Ureter (tissue), 1 donor: ENCODE measurements at places on chromosomes 1 and 21. TPM values are rescaled to one million over a fixed set of nuclear protein-coding genes. Genes with fewer than 3 reads are reported as not detected.

DMRTA2 gene
- not detected for total RNA-seq

C1orf21 gene
- 83.6 TPM for total RNA-seq

OR2T35 gene
- not detected for total RNA-seq

CFAP45 gene
- 1.6 TPM for total RNA-seq

ZNF593OS gene
- total RNA-seq = not detected

OR2L3 gene
- total RNA-seq = not detected

TNFRSF25 gene
- 17.1 TPM for total RNA-seq

FAAP20 gene
- 52.3 TPM for total RNA-seq

EFNA3 gene
- total RNA-seq = 1.1 TPM

SPATA1 gene
- total RNA-seq = 0.96 TPM

KRTAP12-4 gene
- not detected for total RNA-seq

FAM76A gene
- total RNA-seq = 17.5 TPM

PITHD1 gene
- 44.1 TPM for total RNA-seq

ITGB2 gene
- total RNA-seq = 35.7 TPM

SHISAL2A gene
- 1.1 TPM for total RNA-seq
